Stimulated activated CD4-positive, alpha-beta T cell treated with anti-CD3 and anti-CD28 coated beads, Interleukin-15, amount 100 ng/mL, for 1 hour (primary cell): ENCODE measurements at places on chromosomes 13 and 19.

DNA sequence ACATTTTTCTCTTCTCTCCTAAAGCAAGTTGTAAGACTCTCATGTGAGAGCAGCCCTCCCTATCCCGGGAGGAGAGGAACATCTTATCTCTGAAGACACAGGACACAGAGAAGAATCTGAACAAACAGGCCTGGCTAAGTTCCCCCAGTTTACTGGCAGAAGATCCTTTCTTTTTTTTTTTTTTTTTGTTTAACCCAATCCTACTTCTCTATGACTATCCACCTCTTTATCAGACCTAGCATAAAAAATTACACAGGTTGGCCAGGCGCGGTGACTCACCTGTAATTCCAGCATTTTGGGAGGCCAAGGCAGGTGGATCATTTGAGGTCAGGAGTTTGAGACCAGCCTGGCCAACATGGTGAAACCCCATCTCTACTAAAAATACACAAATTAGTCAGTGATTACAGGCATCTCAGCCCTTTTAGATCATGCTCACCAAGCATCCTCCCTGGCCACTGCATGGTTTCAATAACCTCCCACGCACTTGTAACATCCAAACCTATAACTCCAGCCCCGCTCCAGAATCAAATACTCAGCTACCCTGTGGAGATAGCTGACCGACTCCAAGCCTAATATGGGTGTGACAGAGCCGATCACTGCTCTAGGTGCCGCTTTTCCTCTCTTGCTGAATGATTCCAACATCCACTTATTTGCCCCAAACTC lies 27.3 kb upstream of the MUC16 start:
- DNase-seq, result no peak

DNA sequence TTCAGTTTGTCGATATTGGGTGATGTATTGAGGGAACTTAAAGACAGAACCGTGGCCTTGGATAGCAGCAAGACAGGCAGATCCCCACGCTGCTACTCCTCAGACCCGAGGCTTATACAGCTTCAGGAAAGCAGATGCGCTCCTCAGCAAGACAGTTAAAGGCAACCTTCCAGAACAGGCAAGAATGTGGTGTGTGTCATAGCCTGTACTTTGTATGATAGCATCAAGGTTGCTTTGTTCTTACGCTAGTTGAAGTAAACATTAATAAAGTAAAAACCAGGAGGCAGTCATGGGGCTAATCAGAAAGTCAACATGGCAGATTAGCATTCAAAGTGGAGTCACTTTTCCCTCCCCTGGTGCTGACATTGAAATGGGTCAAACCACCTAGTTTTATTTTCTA lies 473.2 kb downstream of the DCT start:
- DNase-seq, result no peak

DNA sequence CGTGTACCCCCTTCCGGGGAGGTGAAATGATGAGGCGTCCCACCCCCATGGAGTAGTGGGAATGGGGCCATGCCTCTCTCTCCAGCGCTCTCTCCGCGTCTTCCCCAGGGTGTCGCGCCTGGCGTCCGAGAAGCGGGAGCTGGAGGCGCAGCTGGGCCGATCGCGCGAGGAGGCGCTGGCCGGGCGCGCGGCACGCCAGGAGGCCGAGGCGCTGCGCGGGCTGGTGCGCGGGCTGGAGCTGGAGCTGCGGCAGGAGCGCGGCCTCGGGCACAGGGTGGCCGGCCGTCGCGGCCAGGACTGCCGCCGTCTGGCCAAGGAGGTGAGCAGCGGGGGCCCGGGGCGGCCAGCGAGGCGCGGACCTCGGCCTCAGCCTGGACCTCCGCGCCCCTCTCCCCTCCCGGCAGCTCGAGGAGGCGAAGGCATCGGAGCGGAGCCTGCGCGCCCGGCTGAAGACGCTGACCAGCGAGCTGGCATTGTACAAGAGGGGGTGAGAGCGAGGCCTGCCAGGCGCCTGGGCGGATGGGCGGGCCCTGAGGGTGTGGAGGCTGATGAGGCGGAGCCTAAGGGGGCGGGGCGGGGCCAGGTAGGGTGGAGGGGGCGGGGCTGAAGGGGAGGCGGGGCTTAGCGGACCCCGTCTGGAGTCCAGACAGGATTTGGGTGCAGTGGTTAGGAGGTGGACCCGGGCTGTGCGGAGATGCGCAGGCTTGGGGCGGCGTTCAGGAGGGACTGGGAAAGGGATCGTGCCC lies 7.7 kb downstream of the PGLYRP1 start:
- DNase-seq, result peak; percentile 59

GRCh38 chr13:111187960-111188541 lies 72.9 kb downstream of the ARHGEF7 start:
- DNase-seq, result no peak

GRCh38 chr19:46995492-46995891 lies 24.1 kb upstream of the NPAS1 start:
- no peak for DNase-seq

- no peak for DNase-seq
Observed at GRCh38 chr19:22327321-22327720, 41.1 kb downstream of the ZNF729 start.

GRCh38 chr13:24127116-24127631 lies 33.3 kb upstream of the SPATA13 start:
- no peak for DNase-seq

DNA sequence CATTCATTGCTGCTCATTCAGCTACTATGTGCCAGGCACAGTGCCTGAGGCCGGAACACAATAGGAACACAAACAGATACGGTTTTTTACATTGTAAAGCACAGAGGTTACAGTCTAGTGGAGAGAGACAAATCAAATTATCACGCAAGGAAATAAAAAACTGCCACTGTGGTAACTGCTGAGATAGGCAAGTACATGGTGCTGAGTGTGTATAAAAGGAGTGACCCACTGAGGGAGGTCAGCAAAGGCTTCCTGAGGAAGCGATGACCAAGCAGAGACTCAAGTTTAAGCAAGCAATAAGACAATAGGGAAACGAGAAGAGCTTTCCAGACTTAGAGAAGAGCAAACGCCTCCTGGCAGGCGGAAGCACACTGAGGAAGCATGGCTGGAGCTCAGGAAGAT lies 56.4 kb downstream of the NUFIP1 start:
- no peak for DNase-seq

DNA sequence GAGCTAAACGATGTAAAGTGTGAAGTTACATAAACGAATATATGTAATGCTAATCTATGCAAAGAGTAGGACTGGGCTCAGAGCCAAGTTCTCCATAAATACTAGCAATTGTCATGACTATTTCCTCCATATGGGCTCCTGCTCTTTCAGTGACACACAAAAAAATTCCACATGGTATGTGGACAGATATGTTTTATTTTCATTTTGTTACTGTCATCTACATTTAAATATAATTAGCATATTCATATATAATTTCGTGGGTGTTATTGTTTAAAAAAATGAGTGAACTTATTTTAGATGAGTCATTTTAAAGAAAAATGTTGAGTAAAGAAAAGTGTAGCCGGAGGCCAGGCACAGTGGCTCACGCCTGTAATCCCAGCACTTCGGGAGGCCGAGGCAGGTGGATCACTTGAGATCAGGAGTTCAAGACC lies 5.0 kb upstream of the IGSF23 start:
- no peak for DNase-seq

DNA sequence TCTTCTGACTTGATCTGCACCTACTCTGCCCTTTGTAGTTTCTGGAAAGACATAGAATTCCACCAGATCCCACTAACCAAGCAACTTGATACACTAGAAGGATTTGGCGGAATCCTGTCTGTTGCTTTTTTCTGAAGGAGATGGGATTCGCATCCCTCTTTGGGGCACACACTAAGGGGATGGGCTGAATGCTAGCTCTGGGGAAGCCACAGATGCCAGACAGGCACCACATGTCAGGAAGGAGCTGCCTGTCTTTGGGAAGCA lies 52.1 kb downstream of the SERP2 start:
- no peak for DNase-seq

DNA sequence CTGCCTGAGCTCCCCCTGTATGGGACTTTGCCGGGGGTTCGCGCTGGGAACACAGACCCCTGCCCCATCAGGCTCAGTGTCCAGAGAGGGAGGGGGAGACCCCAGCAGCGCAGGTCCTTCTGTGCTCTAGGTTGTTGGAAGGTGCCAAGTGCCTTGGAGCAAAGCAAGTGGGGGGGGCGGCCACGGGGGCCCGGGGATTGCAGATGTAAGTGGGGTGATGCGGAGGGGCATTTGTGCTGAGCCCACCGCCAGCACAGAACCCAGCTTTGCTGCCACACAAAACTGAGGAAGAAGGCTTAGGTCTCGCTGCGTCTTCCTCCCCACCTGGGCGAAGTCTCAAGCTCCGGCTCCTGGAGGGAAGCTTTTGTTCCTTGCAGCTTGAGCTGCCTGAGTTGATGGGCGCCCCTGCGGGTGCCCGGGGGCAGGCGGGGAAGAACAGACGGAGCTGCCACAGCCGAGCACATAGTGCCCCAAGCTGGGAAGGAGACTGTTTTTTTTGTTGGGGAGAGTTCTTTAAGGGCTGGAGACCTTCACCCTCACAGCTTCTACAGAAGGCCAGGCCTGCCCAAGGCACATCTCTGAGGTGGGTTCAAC lies 1.5 kb upstream of the NTN5 start:
- DNase-seq, result no peak

GRCh38 chr13:23375001-23375971 lies 58.2 kb downstream of the SACS start:
- DNase-seq, result peak; percentile 98

GRCh38 chr13:113087923-113088690 lies 17.5 kb upstream of the F7 start:
- DNase-seq, result no peak

GRCh38 chr13:51246025-51246417 lies 23.8 kb downstream of the FAM124A start:
- DNase-seq, result no peak

- DNase-seq, result no peak
Observed at GRCh38 chr19:46372901-46373490, 26.1 kb downstream of the PPP5C start.

GRCh38 chr13:62997696-62998095 lies 1582.0 kb upstream of the PCDH20 start:
- no peak for DNase-seq

GRCh38 chr13:35927567-35928021 lies 203.6 kb downstream of the DCLK1 start:
- no peak for DNase-seq

GRCh38 chr13:58633226-58633625 lies 1001.7 kb downstream of the PCDH17 start:
- DNase-seq, result no peak

DNA sequence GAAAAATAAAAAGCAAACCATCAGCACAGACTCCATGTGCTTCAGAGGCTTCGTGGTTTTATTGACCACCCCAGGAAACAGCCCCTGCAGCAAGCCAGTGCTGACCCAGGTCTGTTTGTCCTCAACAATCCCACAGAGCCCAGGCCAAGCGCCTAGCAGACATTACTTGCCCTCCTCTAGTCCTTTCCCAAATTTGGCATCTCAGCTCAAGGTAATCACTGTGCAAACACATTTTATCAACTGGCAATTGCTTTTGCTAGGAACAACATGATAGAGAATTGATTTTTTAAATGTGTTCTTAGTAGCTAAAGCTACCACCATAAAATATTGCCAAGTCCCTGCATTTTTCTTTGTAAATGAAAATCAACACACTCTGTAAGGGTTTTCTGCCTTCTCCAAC lies 121.8 kb downstream of the STOML3 start:
- no peak for DNase-seq

- DNase-seq, result no peak
Observed at GRCh38 chr19:17468302-17469091, 1.8 kb upstream of the SLC27A1 start.
